Panc1 (cell line): ENCODE measurements at places on chromosomes 13 and 19. TPM values are rescaled to one million over a fixed set of nuclear protein-coding genes. Genes with fewer than 3 reads are reported as not detected.

VWA8 gene
- total RNA-seq, result 11.2 TPM

LYL1 gene
- 0.23 TPM for total RNA-seq

C1QTNF9B gene
- not detected for total RNA-seq

CEACAM16 gene
- total RNA-seq, result not detected

GRCh38 chr19:9757544-9758501, 10.7 kb downstream of the ZNF846 start:
- H3K27ac ChIP-seq, result no peak overlapping the region
- no peaks in the 10 kb centered on the region for H3K27me3 ChIP-seq
- no peaks in the 10 kb centered on the region for H3K36me3 ChIP-seq
- H3K4me1 ChIP-seq, result no peaks in the 10 kb centered on the region

ZSCAN1 gene
- total RNA-seq, result not detected

TMPRSS9 gene
- total RNA-seq, result 0.23 TPM

GRCh38 chr19:38736413-38737280, 7.6 kb downstream of the CAPN12 start:
- H3K4me1 ChIP-seq, result peaks cover 37% of the 10 kb centered on the region
- H3K36me3 ChIP-seq, result peaks cover 1% of the 10 kb centered on the region; the same call in 1 of the 2 replicates
- H3K27me3 ChIP-seq, result no peaks in the 10 kb centered on the region
- H3K4me3 ChIP-seq, result peak overlapping the region; percentile 44
